ENCODE measurements at places on chromosomes 3 and 15. TPM values are rescaled to one million over a fixed set of nuclear protein-coding genes. Genes with fewer than 3 reads are reported as not detected.

IGDCC3 gene
- total RNA-seq: not detected

DNA sequence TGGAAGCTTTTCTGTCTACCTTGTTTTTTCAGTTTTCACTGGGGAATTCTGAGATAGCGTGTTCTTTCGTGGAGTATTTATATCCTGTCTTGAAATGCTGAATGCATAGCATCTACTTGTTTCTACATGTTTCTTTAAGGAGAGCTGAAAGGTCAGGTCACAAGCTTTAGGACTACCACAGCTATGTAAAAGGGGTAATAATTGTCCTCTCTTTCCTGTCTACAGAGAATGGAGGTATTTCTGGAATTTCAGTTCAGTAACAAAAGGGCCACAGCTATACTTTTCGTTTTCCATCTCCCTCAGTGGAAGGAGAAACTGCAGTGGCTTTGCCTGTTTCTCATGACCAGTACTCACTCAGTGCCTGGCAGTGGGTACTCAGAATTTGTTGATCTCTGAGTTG, 4.7 kb downstream of the INAFM2 start:
- no peak for DNase-seq
- no peak overlapping the region for H3K4me3 ChIP-seq
- H3K4me1 ChIP-seq: peaks cover 33% of the 10 kb centered on the region

DNA sequence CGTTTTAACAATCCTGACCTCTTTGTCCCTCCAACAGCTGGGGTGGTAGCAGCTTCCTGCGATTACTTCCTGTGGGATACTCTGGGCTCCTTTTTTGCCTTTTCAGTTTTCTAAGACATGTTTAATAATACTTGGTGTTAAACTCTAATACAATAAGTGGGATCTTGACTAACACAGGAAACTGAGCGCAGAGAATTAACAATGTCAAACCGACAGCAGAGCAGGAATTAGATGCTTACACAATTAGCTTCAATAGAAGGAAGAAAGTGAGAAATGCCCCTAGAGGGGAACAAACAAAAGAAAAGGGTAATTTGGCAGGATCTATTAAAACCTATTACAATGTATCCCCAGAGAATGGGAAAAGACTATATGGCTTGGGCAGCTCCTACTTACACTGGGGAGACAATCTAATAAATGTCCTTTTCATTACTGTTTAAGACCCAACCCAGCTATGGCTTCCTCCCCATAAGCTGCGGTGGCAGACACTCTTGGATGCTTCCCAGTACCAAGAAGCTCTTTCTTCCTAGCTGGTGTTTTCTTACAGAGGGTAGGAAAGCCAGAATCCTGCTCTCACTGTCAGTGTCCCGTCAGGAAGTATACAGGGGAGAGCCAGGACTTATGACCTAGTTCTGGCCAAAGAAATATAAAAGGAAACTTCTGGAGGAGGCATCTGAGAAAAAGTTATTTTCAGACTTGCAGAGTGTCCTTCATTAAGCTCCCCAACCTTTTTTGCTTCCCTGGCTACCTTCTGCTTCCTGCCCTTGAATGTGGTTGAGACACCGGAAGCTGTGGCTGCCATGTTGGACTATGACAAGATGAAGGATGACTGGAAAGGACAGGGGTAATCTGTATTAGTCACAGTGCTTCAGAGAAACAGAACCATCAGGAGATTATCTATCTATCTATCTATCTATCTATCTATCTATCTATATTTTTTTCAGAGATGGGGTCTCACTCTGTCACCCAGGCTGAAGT, 194.1 kb upstream of the KBTBD8 start:
- peaks cover 7% of the 10 kb centered on the region for H3K27me3 ChIP-seq
- H3K4me3 ChIP-seq: no peak overlapping the region
- H3K36me3 ChIP-seq: no peaks in the 10 kb centered on the region
- H3K4me1 ChIP-seq: peaks cover 7% of the 10 kb centered on the region

DNA sequence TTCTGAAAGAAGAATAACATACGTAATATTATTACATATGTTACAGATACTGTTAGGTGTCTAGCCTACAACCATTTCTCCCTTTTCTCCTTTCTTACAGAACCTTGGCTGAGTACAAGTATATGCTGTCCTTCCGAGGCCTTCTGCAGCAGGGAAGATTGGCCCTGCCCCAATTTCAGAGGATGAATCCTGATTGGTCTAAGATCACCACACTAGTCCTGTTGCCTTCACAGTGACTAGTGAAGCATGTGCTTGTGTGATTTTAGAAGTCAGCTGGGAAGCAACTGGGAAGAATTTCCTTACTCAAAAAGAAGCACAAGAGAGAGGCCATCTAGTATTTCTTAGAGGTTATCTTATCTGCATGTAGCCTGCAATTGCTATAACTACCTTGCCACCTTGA, 30.6 kb upstream of the MECOM start:
- no peak overlapping the region for H3K4me3 ChIP-seq
- H3K4me1 ChIP-seq: no peaks in the 10 kb centered on the region
- H3K36me3 ChIP-seq: no peaks in the 10 kb centered on the region
- no peak overlapping the region for H3K27ac ChIP-seq

SEMA6D gene
- total RNA-seq: not detected

DNA sequence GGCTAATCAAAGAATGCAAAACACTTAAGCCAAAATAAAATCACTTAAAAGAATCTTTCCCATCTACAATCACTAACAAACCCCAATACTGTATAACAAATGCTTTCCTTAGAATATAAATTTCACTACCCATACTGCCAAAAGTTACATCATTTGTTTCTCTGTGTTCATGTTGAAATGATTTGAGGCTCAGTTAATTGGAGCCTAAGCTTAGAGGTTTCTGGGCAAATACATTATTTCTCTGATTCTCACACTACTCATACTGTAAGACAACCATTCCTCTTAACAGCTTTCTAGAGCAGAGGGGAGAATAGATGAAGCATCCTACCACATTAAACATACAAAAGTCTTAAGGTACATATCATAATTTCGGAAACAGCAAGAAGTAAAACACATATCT, 2.1 kb downstream of the RIOX2 start:
- H3K4me1 ChIP-seq: peaks cover 81% of the 10 kb centered on the region
- peak overlapping the region; percentile 90 for H3K27ac ChIP-seq
- H3K27me3 ChIP-seq: no peaks in the 10 kb centered on the region
- DNase-seq: no peak

DNA sequence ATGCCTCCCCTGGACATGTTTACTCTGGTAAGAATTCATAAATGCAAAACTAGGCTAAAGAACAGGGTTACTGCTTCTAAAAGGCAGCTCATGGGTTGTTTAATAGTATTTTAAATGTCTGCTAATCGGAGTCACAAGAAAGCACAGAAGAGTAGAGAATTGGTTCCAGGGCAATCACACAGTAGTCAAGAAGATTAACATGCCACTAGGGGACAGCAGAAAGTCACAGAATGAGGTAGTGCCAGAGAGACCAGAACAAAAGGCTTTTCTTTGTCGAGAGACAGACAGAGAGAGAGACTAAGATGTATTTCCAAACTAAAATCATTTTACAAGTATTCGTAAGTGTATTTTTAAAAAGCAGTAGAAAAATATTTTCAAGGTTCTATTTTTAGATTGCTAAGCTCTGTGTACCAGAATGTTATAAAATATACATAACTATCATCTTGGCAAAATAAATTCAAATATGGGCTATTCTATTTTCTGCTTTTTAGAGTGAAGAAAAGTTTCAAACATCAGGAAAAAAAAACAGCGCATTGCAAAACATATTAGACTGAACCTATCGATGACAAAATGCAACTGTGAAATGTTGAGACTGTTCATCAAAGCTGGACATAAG, 78.3 kb upstream of the CDIN1 start:
- no peak overlapping the region for H3K4me3 ChIP-seq
- no peaks in the 10 kb centered on the region for H3K4me1 ChIP-seq
- DNase-seq: peak; percentile 3
- H3K27ac ChIP-seq: no peak overlapping the region

GRCh38 chr15:31485431-31485830, 158.8 kb downstream of the KLF13 start:
- H3K27me3 ChIP-seq: peaks cover 10% of the 10 kb centered on the region
- no peak overlapping the region for H3K27ac ChIP-seq
- no peak overlapping the region for H3K4me3 ChIP-seq
- no peak for DNase-seq

- peak overlapping the region; percentile 29 for H3K4me3 ChIP-seq
- DNase-seq: no peak
- peaks cover 34% of the 10 kb centered on the region for H3K4me1 ChIP-seq
Observed at GRCh38 chr15:74453925-74454763, 6.8 kb downstream of the UBL7 start.

DNA sequence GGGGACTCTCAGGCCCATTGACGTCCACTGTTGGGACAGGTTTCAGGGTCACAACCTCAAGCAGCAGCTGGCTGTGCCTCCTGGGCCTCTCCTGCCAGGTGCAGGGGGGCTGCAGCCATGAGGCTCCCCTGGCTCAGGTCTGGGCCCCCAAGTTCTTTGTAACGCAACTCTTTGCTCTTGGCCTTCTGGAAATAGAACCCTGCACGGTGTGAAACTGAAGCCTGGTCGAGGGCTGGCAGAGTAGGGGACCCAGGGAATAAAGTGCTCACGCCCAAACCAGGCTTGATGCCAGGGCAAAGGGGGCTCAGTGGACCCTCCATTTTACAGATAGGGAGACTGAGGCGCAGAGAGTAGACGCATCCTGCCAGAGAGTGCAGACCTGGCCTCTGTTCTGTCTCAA, 771 bp downstream of the CALML4 start:
- peaks cover 13% of the 10 kb centered on the region for H3K4me1 ChIP-seq
- no peaks in the 10 kb centered on the region for H3K27me3 ChIP-seq
- no peak for DNase-seq
- no peak overlapping the region for H3K4me3 ChIP-seq

DNA sequence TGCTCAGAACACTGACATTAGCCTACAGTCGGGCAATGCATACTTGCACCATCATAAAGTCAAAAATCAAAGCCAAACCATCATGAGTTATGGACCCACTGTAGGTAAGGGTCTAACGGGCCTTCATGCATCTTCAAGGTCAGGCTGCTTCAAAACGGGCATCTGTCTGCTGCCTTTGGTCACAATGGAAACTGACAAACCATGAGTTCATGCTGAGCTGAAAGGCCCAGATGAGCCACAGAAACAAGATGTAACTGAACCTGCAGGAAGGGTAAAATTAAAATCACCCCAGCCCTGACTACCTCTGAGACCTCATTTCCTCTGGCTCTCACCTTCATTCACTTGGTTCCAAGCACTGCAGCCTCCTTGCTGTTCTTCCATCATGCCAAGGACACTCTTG, 143.8 kb downstream of the ERC2 start:
- no peaks in the 10 kb centered on the region for H3K4me1 ChIP-seq
- no peaks in the 10 kb centered on the region for H3K36me3 ChIP-seq
- DNase-seq: no peak
- no peak overlapping the region for H3K27ac ChIP-seq
- no peak overlapping the region for H3K4me3 ChIP-seq
- peaks cover 15% of the 10 kb centered on the region for H3K27me3 ChIP-seq

DNA sequence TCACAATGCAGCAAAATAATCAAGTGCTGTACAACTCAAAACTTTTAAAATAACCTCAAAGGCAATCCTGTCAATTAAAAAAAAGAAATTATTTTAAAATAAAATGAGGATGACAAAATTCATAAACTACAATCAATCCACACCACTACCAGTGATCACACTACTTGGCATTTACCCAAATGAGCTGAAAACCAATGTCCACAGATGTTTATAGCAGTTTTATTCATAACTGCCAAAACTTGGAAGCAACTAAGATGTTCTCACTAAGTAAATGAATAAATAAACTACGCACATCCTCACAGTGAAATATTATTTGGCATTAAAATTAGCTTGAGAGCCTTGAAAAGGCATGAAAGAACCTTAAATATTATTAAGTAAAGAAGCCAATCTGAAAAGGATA, 121.3 kb downstream of the STAG1 start:
- H3K27ac ChIP-seq: no peak overlapping the region
- no peak overlapping the region for H3K4me3 ChIP-seq
- peaks cover 10% of the 10 kb centered on the region for H3K36me3 ChIP-seq
- no peak for DNase-seq
- H3K27me3 ChIP-seq: no peaks in the 10 kb centered on the region

FANCD2OS gene
- total RNA-seq: not detected

CCR1 gene
- 0.17 TPM for total RNA-seq

DNA sequence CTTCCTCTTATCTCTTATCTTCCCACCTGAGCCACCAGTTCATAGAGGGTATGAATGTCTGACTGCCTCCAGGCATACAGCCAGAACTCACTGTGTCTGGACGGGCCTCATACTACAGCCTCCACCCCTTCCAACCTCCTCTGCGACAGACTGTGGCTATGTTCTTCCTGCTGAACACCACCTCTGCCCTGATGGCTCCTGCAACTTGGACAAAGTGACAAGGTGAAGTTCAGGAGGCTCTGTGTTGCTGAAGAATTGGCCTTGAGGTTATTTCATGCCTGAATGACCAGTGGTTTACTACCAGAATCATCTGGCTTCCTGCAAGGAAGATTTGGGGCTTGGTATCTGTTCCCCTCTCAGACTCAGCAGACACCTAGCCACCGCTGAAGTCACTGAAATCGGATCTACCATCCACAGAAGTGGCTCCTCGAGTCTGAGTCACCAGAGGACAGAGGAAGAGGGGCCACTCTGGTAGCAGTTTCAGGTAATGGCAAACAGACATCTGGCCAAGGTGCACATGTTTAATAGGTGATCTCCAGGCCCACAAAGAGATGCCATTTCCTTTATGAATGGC, 14.2 kb upstream of the ULK3 start:
- no peak overlapping the region for H3K4me3 ChIP-seq
- H3K27ac ChIP-seq: peak overlapping the region; percentile 24
- peaks cover 40% of the 10 kb centered on the region for H3K4me1 ChIP-seq
- H3K36me3 ChIP-seq: peaks cover 8% of the 10 kb centered on the region
- H3K27me3 ChIP-seq: no peaks in the 10 kb centered on the region

DNA sequence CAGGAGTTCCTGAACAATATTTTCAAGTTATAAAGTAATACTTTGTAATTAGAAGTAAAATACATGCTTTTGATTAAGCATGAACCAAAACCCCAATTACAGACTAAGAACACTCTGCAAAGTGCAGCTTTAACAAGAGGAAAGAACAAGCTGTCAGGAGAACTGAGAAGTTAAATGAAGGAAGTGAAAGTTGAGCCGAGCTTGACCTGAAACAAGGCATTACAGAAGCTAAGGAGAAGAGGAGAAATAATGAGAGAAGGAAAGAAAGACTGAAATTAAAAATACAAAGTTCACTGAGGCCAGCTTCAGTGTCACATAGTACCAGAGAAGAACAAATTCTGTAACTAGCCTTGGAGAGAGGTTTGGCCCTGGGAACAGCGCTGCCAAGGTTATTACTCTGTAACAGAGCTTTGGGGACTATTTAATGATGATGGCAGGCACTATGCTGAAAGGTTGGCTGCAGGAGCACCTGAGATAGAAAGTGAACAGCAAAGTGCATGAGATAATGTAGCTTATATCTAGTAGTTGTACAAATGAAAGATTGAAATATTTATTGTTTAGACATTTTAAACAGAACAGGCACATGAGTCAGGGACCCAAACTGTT, 241.9 kb upstream of the PEX5L start:
- H3K4me1 ChIP-seq: no peaks in the 10 kb centered on the region
- no peaks in the 10 kb centered on the region for H3K36me3 ChIP-seq
- no peak for DNase-seq
- H3K27ac ChIP-seq: no peak overlapping the region
- H3K4me3 ChIP-seq: no peak overlapping the region

GRCh38 chr3:185632996-185633395, 46.9 kb downstream of the SENP2 start:
- H3K36me3 ChIP-seq: peaks cover 4% of the 10 kb centered on the region
- H3K27ac ChIP-seq: no peak overlapping the region
- no peak for DNase-seq
- H3K4me3 ChIP-seq: no peak overlapping the region
